ENCODE measurements at places on chromosomes 4 and X.

DNA sequence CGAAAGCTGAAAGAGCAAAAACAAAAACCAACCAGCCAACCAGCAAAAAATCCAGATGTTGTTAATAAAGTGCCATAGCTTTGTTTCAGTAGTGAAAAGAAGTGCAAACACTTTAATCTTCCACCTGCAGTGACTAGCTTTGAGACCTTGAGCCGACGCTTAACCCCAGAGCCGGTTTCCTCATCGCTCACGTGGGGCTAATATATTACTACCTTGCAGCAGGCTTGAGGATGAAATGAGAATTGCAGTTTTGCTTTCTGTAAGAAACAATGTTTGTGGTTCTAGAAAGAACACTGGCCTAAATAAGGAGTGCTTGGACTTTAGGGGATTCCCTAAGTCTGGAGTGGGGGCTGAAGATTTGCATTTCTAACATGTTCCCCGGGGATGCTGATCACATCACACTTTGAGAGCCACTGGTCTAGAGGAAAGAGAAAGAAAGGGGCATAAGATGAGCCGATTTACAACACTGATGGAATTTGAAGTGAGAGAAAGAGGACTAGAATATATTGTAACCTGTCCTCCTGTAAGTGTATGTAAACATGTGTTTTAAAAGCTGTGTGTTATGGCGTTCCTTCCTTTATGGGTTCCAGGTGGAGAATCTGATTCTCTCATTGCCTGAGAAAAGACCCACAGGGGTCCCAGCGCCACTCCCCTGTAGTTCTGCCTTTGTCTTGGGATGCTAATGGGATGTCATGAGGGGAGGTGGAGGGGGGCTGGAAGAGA, 1.4 kb downstream of the FGF2 start:
- DNase-seq = peak; percentile 50

DNA sequence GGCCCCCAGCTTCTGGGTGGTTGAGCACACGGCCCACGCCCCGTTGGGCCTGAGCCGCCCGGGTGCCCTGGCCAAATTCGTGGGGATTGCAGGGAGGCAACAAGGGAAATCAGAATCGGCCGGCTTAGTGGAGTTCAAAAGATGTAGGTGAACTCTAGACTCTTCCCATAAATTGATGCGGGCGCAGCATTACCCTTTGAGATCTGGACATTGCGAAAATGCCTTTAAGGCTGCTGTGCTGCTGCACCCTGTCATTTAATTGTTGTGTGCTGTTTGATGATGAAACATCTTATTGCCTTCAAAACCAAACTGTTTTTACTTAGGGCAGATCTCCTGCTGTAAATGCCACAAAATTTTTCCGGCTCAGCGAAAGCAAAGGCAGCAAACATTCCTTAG, 409 bp upstream of the MPP1 start:
- no peak for DNase-seq

- DNase-seq = peak; percentile 11
Observed at GRCh38 chrX:149721778-149722177, 9.9 kb downstream of the MAGEA11 start.

GRCh38 chr4:72357908-72358307, 211.1 kb downstream of the ADAMTS3 start:
- DNase-seq = no peak

- no peak for DNase-seq
Observed at GRCh38 chrX:9476810-9477575, 12.1 kb downstream of the TBL1X start.

DNA sequence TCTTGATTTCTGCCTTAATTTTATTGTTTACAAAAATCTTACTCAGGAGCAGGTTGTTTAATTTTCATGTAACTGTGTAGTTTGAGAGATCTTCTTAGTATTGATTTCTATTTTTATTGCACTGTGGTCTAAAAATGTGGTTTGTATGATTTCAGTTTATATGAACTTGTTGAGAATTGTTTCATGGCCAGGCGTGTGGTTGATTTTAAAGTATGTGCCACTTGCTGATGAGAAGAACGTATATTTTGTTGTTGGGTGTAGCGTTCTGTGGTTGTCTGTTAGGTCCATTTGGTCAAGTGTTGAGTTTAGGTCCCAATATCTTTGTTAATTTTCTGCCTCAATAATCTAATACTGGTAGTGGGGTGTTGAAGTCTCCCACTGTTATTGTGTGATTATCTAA, 996.8 kb downstream of the PCDH19 start:
- no peak for DNase-seq

DNA sequence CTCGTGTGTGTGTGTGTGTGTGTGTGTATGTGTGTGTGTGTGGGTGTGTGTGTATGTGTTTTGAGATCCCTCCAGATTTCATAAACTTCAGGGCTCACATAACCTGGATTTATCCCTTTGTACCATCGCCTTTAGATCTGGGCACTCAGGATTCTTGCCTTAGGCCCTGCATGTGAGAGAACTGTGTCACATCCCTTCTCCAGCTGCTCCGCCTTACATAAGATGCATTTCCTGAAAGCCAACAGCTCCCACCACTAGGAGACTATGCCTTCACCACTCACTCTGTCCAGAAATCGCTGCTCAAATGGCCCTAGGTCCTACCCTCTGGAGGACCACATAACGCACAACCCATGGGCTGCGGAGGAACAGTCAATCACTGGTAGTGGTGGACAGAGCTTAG, 348.8 kb downstream of the CCSER1 start:
- DNase-seq = no peak

- DNase-seq = no peak
Observed at GRCh38 chr4:37001688-37002436, 242.7 kb upstream of the NWD2 start.

GRCh38 chr4:189600718-189601435, 339.8 kb upstream of the FRG1 start:
- DNase-seq = no peak

- DNase-seq = no peak
Observed at GRCh38 chrX:114675365-114675764, 91.5 kb downstream of the HTR2C start.

- no peak for DNase-seq
Observed at GRCh38 chr4:139297001-139297410, 4.3 kb upstream of the NAA15 start.

DNA sequence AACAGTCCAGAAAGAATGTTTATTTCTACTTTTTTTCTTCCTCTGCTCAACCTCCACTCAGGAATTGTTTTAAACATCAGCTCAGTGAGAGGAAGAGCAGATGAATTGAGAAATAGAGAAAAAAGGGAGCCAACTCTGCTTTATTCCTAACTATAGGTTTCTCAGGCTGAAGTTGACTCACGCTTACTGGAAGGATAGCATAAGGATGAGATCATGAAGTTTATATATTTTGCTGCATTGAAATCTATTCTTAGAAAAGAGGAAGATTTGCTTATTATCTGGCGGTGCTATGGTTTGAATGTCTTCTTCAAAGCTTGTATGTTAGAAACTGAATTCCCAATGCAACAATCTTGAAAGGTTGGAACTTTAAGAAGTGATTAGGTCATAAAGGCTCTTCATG, 1673.4 kb upstream of the PCDH7 start:
- DNase-seq = no peak

DNA sequence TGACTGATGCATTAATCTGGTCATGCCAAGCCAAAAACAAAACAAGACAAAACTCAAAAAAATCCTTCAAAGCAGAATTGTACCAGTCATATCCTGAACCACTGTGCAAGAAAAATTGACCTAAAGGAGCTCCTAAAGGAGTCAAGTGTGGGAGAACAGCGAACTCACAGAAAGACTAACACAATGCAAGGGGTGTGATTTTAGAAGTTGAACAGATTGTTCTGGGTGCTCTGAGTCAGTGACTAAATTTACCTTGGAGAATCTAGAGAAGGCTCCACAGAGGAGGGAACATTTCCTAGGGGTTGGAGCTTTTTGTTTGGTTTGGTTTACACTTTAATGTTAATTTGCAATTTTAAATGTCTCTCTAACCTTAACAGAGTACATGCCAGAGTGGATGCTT, 48.9 kb upstream of the PHF8 start:
- DNase-seq = no peak
